ENCODE measurements at places on chromosomes 12 and 14. TPM values are rescaled to one million over a fixed set of nuclear protein-coding genes. Genes with fewer than 3 reads are reported as not detected.
A peak's percentile ranks its signal among the peaks of the same experiment; 100 is the strongest.

DNA sequence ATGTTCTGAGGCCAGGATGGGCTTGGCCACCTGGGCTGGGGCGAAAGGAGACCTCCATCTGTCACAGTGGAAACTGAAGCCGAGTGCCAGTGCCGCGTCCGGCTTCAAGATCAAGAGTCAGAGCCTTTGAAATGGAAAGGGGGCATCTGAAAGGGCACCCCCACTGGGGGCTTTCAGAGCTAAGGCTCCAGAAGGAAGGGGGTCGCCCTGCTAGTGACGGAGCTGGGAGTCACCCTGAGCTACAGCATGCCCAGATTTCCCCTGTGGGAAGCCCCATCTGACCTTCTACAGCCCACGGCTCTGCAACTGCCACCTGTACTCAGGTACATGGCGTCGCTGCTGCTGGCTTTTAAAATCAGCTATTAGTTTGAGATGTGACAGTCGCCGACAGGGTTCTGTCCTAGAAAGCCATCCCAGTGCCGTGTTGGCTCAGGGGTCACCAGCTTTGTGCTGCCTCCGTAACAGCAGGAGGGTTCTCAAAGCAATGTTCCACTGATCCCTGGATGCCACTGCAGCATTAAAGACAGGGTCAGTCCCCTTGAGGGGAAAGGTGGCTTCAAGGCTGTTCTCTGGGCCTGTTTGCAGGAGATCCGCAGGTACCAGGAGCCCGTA, 31.5 kb downstream of the CCNK start:
- DNase-seq, result peak; percentile 14

DNA sequence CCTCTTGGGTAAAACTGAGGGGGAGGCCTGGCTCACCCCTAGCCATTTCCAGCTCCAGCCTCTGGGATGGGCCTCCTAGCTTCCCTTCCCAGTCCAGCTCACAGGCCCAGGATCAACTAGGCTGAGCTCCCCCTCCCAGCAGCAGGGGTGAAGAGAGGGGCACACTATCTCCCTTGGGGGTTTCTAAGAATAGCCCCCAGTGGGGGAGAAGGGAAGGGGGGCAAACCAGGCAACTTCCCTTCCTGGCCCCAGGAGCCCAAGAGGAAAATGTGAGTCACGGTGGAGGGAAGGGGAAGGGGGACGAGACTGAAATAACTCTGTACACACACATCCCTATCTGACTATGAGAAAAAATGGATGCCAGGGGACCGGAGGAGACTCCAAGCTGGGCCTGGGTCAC, 9.0 kb downstream of the ADCY6 start:
- no peak for DNase-seq

The AKAP5 gene
- total RNA-seq, result 8.1 TPM

DNA sequence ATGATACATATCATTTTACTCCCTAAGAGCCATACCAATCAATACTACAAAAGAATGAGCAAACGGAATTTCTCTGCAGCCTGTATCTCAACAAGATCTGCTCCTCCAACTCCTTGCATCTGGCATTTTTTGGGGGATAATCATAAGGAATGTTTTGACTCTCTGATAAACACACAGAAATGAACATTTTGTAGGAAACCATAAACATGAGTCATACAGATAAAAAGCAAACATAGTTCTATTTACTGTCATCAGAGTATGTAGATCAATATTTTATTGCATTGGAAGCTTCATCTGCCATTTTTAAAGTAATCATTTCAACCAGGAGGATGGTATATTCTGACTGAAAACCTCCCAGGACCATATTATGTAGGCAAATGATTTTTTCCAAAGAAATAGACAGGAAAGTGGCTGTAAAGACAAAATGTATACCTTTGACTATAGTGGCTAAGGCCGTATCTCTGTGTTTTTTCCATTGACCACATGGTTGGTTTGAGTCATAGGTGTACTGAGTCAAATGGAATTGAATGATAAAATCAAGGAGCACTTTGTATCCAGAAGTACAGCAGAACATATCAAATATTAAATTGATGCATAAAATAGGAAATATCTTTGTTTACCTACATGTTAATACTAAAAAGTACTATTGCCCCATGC, 32.4 kb upstream of the CD69 start:
- no peak for DNase-seq

- no peak for DNase-seq
Measured at GRCh38 chr14:93301821-93302447, 30.9 kb downstream of the BTBD7 start.

DNA sequence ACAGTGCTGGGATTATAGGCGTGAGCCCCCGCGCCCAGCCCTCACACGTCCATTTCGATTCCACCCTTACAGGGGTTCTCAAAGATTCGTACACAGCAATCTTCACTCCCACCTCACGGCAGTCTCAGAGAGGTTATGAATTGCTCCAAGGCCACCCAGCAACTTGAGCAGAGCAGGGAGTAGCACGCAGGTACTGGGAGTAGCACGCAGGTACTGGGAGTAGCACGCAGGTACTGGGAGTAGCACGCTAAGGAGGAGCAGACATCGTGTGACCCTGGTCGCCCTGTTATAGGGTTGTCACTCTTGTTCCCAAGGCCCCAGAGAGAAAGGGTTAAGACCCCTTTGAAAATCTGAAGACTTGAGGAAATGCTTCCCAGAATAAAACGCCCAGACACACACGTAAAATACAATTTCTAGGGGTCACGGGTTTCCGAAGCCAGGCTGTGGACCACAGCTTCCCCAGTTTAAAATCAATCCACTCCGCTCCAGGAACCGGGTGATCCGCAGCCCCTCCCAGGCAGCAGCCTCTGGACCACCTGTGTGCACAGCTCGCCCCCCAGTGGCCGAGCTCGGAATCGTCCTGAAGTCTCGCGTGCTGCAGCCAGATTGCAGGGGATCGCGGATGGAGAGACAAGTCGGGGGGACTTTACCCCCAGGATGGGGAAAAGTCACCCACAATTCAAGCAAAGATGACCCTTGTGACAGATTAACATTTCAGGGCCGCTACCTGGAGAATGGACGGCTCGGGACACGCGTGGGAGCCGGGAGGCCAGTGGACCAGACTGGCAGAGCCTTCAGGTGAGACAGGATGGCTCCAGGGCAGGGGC, 92.0 kb downstream of the SCARB1 start:
- DNase-seq, result peak; percentile 88
